ENCODE measurements at places on chromosomes 1 and 21. TPM values are rescaled to one million over a fixed set of nuclear protein-coding genes. Genes with fewer than 3 reads are reported as not detected.

PLA2G2F gene
- not detected for total RNA-seq

- DNase-seq, result no peak
These were observed 353.4 kb upstream of the NEGR1 start for GRCh38 chr1:72635719-72636118.

GRCh38 chr1:246801241-246802020 lies 77.2 kb downstream of the SCCPDH start:
- DNase-seq, result no peak

- DNase-seq, result no peak
These were observed 365.9 kb downstream of the TGFB2 start for GRCh38 chr1:218711001-218711400.

LAMC2 gene
- not detected for total RNA-seq

DNA sequence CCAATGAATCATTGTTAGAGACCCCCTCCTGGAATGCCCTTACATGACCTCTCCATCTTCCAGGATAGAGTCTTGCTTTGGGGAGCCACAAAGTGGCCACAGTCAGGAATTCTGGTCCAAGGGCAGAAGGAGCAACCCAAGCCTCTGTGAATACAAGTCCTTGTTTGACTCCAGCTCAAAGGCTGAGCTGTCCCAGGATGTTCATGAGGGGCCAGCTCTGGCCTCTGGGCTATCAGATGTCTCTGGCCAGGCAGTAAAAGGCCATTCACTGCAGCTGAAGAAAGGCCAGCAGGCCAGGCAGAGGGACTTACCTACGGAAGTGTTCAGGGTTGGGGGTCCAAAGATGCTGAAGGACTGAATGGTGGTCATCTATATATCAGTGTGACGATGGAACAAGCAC lies 98.3 kb upstream of the IPO9 start:
- DNase-seq, result no peak

GRCh38 chr1:17084787-17085186 lies 31.0 kb upstream of the SDHB start:
- no peak for DNase-seq

- no peak for DNase-seq
These were observed 86.8 kb upstream of the ARHGAP29 start for GRCh38 chr1:94324178-94324544.

DNA sequence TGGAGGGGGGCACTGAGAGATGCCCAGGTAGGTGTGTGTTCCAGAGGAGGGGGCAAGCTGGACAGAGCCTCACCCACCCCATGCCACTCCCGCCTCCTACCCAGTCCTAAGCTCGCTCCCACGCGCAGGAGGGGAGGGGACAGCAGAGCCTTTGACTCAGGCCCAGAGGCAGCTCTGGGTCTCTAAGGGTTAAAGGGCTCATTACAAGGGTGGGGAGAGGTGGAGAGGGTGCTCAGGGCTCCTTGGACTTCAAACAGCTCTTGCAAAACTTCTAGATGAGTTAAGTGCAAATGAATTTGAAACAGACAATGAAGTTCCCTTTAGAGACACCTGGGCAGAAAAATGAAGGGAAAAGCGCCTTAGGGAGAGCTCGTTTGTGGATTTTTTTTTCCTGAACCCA lies 104.2 kb upstream of the CASZ1 start:
- no peak for DNase-seq

DNA sequence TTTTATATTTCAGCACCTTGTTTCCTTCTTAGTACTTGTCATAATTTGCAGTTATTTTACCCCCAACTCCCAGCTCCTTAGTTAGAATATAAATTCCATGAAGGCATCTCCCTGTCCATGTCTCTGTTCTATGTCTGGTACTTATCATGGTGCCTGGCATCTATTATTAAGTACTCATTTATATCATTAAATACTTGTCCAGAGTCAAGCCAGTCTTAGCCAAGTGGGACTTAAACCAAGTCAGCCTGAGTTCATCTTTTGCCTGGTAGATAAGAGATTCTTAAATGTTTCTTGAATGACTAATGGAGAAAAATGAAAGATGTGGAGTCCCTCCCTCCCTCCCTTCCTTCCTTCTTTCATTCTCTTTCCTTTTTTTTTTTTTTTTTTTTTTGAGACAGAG lies 9.4 kb downstream of the SLC25A44 start:
- DNase-seq, result no peak

- DNase-seq, result no peak
These were observed 10.3 kb downstream of the KCNN3 start for GRCh38 chr1:154859786-154860155.

RIPPLY3 gene
- total RNA-seq, result 0.09 TPM

DNA sequence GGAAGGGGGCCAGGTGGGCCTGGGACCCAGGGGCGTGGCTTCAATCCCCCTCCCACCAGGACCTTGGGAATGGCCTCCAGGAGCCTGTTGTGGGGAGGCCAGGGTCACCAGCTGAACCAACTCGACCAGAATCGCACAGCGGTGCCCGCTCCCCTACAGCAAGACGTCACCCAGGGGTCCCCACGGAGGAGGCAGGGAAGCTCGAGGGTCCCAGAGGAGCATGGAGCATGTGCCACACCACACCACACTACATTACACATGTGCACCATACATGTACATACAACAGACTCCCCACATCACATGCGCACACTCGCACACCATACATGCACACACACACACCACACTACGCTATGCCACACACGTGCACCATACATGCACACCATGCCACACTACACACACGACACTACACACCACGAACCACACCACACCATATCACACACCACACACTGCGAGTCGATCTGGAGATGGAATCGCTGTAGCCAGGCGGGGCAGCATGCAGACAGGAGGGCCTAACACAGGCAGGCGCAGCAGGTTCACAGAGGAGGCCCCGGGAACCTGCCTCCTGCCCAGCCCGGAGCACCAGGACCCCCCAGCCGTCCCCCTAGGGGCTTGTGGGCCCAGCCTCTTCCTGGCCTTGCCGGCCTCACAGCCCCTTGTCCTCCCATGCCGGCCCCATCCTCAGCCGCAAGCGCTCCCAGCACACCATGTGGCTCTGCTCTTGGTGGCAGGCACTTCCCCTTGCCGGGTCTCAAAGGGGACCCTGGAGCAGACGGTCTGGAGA lies 596 bp downstream of the ITGB2 start:
- no peak for DNase-seq

- no peak for DNase-seq
These were observed 860.5 kb downstream of the NCAM2 start for GRCh38 chr21:21858502-21859334.

GRCh38 chr1:19460535-19461219 lies 24.7 kb downstream of the CAPZB start:
- DNase-seq, result no peak

DNA sequence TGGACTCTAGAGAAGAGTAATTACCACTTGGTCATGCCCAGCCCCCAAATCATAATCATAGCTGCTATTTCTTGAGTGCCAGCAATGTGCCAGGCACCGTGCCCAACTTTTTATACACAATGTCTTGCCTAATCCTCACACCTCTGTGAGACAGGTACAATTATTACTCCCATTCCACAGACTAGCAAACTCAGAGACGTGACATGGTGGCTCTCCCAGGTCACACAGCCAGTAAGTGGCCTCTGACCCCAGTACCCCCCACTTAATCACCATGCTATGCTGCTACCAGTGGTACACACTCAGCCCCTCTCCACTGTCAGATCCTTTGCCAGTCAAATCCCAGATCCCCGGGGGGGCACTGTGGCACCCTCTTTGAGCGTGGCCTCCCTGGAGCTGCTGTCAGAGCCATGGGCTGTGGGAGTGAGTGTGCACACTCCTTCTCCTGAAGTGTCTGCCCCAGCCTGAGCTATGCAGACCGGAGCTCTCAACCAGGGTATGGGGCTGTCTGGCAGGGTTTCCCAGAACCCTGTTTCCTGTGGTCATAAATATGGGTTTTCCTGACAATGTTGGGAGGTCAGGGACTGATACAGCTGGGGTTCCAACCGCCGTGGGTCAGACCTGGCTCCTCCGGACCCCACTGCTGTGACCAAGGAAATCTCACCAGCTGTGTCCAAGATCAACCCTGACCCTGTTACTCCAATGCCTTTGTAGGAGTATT lies 51.8 kb downstream of the LACTBL1 start:
- no peak for DNase-seq

DNA sequence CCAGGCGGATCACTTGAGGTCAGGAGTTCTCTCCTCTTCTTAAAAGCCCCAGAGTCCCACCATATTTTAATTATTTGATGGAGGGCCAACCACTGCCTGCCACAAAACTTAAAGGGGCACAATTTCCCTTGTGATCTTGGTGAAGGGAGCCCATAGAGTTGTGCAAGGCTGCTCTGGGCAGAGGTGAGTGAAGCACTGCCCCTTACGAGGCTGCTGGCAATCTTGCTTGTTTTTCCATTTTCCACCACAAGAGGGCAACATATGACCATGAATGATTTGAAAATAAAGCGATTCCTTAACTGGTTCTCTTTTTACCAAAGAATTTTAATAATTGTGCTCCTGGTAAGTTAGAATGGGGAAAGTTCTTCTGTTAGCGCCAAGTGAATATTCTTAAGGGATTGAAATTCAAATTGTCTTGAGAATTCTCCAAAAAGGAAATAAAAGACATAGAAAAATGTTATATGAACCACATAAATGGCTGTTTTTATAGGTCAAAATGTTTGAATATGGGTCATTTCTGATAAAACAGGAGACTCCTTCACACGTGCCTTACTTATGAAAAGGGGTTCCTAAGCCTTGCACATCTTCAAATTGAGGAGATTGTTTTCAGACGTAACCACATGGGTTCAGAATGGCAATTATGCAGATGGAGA lies 22.7 kb downstream of the PGM1 start:
- peak; percentile 46 for DNase-seq

DNA sequence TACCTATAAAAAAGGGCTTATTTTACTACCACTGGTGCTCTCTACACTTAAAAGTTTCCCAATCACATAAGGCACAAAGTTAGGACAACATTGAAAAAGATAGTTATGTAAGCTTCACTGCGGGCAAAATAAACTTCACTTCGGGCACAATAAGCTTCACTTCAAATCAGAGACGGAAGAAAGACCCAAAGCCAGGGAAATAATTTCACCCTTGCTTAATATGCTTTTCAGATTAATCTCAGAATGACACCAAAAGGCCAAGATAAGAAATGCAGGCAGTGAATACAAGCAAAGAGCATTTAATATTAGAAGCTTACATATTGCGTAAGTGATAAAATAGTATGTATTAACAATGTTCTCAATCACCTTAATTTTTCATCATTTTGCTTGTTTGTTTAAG lies 444.2 kb downstream of the SETD4 start:
- peak; percentile 2 for DNase-seq

CLEC20A gene
- total RNA-seq, result not detected

WNT4 gene
- total RNA-seq, result not detected

C1QC gene
- 0.93 TPM for total RNA-seq

ETNK2 gene
- 1.1 TPM for total RNA-seq

PLA2G2A gene
- not detected for total RNA-seq

DNA sequence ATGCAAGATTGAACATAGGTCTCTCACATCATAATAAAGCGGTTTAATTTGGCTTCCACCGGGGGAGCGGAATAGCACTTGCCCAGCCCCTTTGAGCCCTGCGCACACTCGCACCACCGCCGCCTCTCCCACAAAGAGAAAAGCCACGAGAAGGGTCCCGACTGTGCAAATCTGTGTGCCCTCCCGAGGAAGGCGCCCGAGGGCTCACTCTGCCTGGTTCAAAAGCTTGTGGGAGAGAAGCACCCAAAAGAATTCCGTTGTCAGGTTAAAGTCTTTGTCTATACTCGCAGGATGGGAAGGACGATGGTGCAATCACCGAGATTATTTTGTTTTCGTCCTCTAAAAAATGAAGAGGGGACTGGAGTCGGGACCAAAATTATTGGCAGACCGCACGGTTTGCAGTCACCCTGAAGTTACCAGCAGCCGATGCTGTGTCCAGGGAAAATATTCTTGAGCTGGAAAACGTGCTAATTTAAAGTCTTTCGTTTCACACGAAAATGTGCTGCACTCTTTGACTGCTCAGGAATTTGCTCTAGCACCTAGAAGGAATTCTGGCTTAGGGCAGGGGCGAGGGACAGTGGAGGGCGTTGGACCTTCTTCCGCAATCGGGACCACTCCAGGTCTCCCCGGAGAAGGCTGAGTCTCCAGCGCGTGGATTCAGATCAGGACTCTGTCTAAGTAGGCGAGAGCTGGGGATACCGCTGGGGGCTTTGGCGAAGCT lies 6.6 kb upstream of the SIM2 start:
- DNase-seq, result no peak

GRCh38 chr1:71228241-71228640 lies 147.4 kb upstream of the ZRANB2 start:
- DNase-seq, result no peak

- no peak for DNase-seq
These were observed 26.6 kb upstream of the DNM3 start for GRCh38 chr1:171814692-171815091.

GRCh38 chr1:3384407-3384806 lies 70.1 kb upstream of the ARHGEF16 start:
- DNase-seq, result no peak

- DNase-seq, result no peak
These were observed 709.7 kb downstream of the ADGRL2 start for GRCh38 chr1:82510431-82510830.

DNA sequence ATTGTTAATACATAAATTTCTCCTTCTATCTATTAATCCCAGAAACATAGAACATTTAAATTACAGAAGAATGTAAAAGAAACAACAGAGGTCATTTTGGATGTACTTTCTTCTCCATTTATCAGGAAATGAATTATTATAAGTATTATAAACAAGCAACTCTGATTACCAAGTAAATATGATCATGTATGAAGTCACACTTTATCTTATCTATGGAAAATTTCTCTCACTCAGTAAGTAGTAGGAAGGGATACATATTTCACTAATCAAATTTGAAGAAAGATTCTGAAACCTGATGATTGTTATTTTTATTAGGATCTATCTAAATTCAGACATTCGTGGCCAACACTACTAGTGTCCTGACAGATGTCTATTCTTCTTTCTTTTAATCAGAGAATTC lies 770.7 kb downstream of the LTN1 start:
- DNase-seq, result no peak

DNA sequence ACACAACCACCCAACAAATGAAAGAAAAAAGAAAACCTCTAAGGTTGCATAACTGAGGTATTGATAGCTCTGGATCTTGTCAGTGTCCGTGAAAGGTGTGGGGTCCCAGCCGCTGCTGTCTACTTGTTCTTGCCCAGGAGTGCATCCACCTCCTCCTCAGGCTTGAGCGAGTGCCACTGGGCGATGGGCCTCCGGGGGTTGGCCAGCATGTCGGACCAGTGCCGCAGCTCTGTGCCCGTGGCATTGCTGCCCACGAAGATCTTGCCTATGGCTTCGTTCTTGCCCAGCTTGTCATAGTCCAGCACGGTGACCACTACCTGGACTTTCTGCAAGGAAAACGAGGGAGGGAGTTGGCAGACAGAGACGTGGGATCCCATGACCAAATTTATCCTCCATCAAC lies 113.6 kb downstream of the SYT2 start:
- no peak for DNase-seq

GRCh38 chr1:185289880-185290279 lies 27.2 kb downstream of the IVNS1ABP start:
- no peak for DNase-seq

GRCh38 chr1:212683357-212683722 lies 16.3 kb downstream of the BATF3 start:
- DNase-seq, result peak; percentile 23

RHD gene
- not detected for total RNA-seq

PARK7 gene
- 628 TPM for total RNA-seq

- DNase-seq, result peak; percentile 24
These were observed 39.6 kb downstream of the UCHL5 start for GRCh38 chr1:193019442-193020026.

Data from CD8-positive, alpha-beta memory T cell (primary cell).